ELF-1 (cell line): ENCODE measurements at places on chromosomes 5 and 9.
A peak's percentile ranks its signal among the peaks of the same experiment; 100 is the strongest.

GRCh38 chr9:80797831-80798688 is 891.3 kb downstream of the TLE1 start:
- peak; percentile 31 for DNase-seq

DNA sequence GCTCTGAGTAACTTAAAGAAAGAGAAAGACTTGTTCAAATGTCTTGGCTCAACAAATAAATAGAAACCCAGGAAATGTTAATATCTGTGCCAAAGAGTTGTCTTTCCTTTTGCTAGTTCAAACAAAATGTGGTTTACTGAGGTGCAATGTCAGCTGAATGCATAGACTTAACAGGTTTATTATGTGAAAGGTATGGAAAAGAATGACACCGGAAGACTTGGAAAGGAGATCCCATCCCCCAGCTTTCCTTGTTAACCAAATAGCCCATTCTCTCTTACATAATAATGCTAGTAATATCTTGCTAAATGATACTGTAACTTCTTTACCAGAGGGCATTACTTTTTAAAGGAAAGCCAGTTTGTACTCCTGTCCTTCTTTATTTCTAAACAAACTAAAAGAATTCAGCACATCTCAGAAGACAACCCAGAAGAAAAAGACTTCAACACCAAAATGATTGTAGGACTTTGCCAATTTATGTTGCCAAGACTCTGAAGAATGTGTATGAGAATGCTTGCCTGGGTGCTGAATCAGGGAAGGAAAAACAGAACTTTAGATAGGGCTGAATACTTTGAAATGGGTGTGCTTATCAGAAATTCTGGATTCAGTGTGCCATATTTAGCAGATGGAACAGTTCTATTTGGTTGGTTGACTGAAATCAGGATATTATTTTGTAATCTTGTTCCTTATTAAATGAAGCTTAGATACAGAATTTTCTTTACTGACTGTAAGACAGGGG is 344.1 kb downstream of the TMEM38B start:
- no peak for DNase-seq

GRCh38 chr5:96214442-96215197 is 218.4 kb downstream of the PCSK1 start:
- no peak for DNase-seq

DNA sequence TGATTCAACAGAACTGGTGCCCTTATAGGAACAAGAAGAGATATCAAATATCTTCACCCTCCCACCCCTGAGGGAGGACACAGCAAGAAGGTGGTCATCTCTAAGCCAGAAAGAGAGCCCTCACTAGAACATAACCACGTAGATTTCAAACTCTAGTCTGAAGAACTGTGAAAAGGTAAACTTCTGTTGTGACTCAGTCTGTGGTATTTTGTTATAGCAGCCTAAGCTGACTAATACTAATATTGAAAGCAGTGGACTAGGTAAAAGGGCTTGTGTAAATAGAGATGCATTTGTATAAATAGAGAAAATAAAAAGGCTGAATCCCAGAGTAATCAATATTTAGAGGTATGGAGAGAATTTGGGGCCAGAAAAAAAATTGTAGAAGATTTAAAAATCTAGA is 157.6 kb upstream of the CCNH start:
- no peak for DNase-seq

- no peak for DNase-seq
Observed at GRCh38 chr9:135500071-135500524, 384 bp upstream of the MRPS2 start.

- DNase-seq: no peak
Observed at GRCh38 chr5:16573401-16573800, 43.4 kb downstream of the RETREG1 start.

DNA sequence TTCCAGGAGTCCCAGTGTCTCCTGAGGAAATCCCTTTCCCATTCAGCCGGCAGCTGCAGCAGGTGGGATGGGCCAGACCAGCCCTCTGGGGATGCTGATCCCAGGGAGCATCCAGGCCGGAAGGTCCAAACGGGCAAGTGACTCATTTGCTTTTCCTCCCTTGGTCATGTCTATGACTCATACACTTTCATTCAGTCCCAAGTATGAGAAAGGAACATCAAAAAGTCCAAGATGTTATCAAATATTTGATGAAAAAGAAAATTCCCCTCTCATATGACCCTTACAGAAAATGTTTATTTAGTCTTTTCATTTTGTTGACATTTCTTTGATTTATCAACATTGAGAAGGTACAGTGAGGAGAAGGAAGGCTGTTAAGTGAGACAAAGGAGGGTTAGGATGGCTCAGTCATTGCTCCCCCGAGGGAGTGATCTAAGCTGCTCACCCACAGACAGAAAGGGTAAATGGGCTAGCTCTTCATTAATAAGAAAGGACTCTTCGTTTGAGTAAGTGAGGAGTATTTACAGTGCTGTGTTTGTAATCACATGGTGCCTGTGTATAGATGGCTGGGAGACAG is 117.6 kb upstream of the ANKRD55 start:
- peak; percentile 80 for DNase-seq

- no peak for DNase-seq
Observed at GRCh38 chr5:65061250-65061973, 292.7 kb downstream of the CWC27 start.

DNA sequence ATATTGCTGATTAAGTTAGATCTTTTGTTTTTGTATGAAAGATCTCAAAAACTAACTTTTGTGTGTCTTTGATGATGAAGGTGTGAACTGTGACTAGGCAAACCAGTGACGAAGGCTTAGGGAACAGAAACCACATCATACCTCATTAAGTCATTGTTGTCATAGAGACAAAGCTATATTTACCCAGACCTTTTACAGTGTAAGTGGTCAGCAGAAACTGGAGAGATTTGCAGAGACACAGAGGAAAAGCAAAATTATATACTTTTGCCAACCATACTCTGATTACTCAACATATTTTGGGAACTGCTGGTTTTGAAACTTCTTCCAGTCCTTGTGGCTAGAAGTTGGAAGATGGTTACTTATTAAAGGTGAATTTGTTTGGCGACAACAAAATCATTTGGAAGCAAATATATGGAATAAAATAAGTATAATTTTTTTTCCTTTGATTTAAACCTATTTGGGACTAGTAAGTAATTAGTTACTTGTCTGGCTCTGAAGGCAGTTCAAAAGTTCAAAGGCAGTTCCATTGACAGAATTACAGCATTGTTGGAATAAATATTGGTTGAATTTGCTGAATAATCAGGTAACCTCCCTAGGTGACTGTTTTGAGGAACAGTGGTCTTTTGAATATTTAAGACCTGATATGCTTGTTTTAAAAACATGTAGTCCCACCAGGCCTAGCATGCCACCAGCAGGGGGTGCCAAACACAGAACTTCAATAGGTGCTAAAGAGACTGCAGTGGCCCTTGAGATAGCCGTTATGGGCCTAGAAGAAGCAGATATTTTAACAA is 103.8 kb downstream of the RPS23 start:
- peak; percentile 55 for DNase-seq

DNA sequence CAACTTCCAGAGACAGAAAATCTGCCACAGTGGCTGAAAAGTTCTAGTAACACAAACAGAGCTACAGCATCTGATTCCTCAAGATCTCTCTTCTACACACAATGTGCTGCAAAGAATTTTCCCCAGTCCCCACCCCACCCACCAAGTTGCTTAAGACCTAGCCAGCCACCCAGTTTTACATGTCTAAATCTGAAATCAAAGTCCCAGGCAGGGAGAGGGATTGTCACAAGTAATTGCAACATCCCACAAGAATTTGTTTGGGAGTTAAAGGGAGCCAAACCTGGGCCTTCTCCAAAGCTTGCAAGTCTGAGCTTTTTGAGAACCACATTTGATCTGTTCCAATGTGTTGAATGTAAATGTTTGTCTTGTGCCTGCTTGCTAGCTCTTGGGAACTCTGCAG is 15.5 kb downstream of the IGIP start:
- no peak for DNase-seq

DNA sequence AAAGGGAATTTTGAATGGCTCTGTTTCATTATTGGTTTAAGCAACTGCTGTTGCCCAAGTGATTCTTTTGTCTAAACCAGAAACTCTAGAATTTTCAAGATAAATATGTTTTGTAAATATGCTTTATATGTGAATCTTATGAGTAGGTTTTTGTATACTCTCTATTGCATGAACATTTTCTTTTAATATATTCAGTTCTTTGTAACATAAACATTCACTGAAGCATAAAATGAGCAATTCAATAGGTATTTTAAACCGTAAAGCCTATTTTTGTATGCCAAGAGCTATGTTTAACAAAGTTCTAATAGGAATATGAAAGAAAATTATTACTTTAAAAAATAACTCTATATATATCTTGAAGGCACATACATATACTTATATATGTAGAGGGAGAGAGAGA is 293.1 kb downstream of the PSAT1 start:
- DNase-seq: no peak

DNA sequence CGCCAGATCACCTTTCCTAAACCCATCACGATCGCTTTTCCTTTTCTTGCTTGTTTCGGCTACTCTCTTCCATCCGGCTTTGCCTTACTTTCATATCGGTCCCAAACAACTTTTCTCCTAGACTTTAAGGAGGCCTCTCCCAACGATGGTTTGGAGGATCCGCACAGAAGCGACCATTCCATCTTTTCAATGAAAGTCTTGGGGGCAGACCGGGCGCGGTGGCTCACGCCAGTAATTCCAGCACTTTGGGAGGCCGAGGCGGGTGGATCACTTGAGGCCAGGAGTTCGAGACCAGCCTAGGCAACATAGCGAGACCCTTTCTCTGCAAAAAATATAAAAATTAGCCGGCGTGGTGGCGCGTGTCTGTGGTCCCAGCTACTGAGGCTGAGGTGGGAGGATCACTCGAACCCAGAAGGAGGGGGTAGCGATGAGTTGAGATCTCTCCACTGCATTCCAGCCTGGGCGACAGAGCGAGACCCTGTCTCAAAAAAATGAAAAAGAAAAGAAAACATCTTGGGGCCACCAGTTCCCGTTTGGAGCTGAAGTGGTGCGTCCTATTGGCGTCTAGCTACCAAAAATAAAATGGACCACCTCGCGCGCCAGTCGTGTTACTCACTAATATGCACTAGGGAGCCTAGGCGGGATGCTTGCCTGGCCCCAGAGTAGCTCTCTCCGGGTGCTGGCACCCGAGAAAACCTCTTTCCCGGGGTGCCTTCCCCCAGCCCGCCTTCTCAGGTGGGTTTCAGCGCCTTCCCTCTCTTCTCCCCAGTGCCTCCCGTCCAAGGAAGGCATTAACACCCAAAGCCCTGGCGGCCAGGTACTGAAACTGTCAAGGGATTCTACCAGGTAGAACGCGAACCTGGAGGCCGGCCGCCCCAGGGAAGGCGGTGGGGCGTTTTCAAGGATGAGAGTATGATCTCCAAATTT is 800 bp upstream of the AP3B1 start:
- peak; percentile 69 for DNase-seq

GRCh38 chr5:66406761-66407336 is 189.3 kb upstream of the MAST4 start:
- DNase-seq: no peak

DNA sequence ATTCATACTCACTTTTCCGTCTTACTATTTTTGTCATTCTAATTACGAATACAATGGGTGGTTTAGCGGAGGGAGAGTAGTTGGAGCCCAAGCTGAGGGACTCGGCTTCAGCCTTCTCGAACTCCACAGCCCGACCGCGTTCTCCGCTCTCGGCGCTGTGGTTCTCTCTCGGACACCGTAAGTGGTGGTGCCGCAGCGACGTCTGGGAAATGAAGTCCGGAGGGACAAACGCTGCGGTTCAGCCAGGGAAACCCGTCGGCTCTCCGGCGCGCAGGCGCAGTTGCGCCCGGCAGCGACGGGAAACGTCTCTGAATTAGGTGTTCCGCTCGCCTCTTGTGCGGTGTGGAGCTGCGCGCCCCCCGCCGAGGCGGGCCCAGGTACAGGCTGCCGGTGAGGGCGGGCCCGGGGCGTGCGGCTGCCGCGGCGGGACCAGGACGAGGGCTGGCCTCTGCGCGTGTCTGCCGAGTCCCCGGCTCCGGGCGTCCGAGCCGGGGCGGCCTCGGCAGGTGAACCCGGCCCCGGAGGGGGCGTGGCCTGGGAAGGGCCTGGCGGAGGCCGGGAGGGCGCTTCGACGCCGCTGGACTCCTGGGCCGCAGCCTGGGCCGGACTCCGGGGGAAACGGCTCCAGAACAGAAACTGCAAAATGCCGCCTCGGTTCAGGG is at the start of gene ZNF879:
Gene ZNF879 (plus strand): TSS at position 277 of the 662 bp plus-strand sequence. CDS start 1,201 bp downstream, outside the sequence.
- peak; percentile 97 for DNase-seq

GRCh38 chr9:87075537-87075936 is 128.2 kb upstream of the GAS1 start:
- DNase-seq: peak; percentile 3

- DNase-seq: no peak
Observed at GRCh38 chr5:164255598-164256213, 750.3 kb downstream of the MAT2B start.

GRCh38 chr9:101727612-101728524 is 10.6 kb downstream of the GRIN3A start:
- DNase-seq: no peak

DNA sequence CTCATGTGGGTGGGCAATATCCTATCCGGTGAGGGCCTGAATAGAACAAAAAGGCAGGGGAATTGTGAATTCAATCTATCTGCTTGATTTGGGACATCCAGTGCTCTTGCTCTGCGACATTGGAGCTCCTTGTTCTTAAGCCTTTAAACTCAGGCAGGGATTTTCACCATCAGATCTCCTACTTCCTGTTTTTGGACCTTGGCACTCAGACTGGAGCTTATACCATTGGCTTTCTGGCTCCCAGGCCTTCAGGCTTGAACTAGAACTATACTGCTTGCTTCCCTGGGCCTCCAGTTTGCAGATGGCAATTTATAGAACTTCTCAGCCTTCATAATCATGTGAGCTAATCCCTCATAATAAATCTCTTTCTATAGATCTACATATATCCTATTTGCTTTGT is 134.3 kb upstream of the CLINT1 start:
- DNase-seq: no peak

DNA sequence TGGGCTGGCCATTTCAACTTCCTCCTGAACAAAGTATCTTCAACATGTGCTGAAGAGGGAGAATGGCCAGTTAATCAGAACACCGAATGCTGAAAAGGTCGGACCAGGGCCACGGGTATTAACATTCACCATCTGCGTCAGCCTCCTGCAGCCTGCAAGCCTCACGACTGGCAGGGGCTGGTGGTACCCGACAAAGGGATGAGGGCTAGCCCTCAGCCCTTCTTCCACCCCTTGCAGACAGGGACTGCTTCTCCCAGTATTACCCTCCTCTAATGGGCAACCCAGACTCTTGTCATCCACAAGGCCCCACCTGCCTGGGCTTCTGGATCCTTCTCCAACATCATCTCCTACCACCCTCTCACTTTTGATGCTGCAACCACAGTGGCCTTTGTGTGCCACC is 246.6 kb downstream of the FSTL4 start:
- no peak for DNase-seq

DNA sequence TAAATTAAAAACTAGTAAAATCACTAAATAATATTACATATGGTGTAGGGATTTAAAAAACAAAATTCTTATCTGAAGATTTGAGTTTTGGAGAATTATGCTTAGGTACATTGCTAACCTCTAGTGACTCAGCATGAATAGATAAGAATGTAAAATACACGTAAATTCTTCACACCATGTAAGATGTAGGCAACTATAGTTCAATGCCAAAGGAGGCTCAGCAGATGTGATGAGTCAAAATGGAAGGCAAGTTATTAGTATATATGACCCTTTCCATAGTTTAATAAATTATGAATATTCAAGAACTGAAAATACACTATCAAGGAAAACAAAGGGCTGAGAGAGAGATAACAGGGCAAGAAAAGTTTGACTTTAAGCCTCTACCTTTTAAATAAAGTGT is 79.0 kb downstream of the MRPS30 start:
- no peak for DNase-seq

- no peak for DNase-seq
Observed at GRCh38 chr9:109950710-109951443, 170.9 kb downstream of the PALM2AKAP2 start.
